CD4-positive, alpha-beta T cell treated with Interleukin-6 at 100 ng/mL for 8 hours (primary cell): ENCODE measurements at places on chromosomes 1 and 21.

GRCh38 chr1:104830534-104830933 lies 1080.8 kb downstream of the AMY1C start:
- DNase-seq: no peak

DNA sequence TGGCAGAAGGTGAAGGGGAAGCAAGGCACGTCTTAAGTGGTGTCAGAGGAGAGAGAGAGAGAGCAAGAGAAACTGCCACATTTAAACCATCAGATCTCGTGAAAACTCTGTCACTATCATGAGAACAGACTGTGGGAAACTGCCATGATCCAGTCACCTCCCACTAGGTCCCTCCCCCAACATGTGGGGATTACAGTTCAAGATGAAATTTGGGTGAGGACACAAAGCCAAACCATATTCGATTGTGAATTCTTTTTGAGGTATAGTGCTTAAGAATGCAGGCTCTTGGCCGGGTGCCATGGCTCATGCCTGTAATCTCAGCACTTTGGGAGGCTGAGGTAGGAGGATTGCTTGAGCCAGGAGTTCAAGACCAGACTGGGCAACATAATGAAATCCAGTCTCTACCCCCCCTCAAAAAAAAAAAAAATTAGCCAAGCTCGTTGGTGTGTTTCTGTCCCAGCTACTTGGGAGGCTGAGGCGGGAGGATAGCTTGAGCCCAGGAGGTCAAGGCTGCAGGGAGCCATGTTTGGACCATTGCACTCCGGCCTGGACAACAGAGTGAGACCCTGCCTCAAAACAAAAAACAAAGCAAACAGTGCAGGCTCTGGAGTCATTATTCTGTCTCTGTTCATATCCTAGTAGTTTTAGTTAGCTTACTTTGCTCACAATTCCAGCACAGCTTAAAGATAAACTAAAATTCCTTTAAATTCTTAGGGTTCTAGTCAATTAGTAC lies 6.0 kb downstream of the ZCCHC17 start:
- DNase-seq: no peak

DNA sequence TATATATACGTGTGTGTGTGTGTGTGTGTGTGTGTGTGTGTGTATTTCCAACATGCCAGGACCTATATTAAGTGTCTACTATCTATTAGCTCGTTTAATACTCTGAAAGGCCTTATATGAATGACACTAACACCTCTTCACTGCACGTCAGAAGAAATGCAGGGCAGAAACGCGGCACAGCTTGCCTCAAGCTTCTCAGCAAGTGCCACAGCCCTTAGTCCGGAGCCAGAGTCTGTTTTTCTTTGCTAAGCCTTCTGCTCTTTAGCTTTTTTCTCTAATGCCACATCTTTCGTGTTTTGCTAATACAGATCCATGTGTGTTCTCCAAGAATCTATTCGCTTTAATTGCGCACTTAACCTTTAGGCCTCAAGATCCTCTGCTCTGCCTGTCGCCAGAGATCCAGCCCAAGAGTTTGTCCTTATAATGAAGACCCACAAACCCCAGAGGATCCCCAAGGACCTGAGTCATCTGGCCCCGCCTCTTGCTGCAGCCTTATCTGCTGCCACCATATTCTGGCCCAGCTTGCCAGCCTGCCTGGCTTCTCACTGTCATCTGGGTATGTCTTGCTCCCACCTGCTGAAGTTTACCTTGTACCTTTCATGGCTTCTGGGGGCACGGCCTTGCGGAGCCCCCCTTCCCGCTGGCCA lies 2.0 kb upstream of the TRIM58 start:
- no peak for DNase-seq

DNA sequence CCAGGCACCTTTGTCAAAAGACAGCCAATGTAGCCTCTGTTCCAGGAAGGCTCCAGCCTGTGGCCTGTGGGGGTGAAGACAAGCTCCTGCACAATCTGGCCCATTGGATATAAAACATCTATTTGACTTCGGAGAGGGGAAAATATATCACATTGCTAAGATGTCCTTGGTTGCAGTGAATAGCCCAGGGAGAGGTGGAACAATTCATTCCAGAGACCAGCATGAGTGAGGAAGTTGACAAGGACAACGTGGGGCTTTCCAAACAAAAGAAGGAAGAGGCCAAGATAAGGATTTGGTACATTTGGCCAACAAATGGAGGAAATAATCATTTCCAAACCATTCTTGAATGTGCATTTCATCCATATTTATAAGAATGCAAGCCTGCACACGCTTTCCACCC lies 187.0 kb downstream of the ETS2 start:
- DNase-seq: no peak

- DNase-seq: no peak
These were observed 95.5 kb downstream of the NEGR1 start for GRCh38 chr1:72186733-72187307.

- no peak for DNase-seq
These were observed 5.7 kb upstream of the SVBP start for GRCh38 chr1:42822800-42823392.

DNA sequence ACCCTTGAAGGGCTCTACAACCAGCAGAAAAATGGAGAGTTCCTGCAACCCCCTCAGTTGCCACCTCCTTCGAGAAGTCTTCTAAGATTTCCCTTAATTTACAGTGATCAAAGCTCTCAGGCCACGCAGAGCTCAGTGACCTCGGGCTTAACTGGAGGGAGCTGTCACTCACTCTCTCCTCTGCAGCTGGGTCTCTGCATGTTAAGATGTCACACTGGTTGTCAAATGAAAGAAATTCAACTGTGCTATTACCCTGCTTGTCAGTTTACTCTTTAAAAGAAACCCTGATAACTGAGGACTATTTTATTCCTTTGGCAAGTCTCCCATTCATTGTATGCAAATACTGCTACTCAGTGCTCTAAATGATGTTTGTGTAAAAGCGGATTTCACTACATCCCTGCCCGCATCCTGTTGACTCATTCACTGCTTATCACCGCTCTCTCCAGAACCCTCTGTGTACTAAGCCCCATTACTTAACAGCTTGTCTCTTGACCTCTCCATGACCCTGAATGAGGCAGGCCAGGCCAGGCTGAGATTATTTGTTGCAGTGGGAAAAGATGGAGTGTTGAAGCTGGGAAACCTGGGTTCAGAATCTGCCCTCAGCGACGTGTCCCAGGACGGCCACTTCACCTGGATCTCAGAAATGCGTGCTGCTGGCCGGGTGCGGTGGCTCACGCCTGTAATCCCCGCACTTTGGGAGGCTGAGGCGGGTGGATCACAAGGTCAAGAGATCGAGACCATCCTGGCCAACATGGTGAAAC lies 13.7 kb downstream of the DHRS3 start:
- DNase-seq: peak; percentile 80

DNA sequence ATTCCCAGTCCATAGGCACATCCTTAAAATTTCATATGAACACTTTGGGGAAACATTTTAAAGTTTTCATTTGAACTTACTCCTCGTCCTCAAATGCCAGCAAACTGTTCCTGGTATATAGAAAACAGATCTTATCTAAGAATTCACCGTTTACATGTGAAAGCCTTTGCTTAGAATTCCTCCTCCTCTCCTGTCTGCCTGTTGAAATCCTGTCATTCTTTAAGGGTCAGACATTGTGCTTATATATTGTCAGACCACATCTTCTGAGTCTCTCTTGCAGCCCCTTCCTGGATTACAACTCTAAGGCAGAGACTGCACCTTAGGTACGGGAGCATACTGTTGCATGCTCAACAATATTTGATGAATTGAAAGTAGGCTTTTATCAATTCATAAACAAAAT lies 239.7 kb downstream of the SMYD3 start:
- DNase-seq: no peak

- DNase-seq: no peak
These were observed 10.1 kb upstream of the ADORA3 start for GRCh38 chr1:111513410-111514020.

DNA sequence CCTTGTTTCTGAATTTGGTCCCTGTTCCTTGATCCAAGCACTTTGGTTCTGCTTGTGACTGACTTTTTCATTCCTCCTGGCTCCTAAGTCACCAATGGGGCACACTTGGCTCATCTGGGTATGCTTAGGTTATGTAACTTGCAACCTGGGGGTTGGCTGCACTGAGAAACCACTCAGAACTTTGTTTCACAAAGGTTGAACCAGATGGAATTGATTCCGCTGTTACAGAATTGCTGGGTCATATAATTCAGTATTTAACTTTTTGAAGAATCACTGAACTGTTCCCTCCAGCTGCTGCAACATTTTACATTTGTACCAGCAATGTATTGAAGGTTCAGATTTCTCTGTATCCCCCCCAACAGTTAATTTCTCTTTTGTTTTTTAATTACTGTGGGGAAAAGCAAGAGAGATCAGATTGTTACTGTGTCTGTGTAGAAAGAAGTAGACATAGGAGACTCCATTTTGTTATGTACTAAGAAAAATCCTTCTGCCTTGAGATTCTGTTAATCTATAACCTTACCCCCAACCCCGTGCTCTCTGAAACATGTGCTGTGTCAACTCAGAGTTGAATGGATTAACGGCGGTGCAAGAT lies 9.6 kb upstream of the NVL start:
- no peak for DNase-seq

- no peak for DNase-seq
These were observed 654.6 kb upstream of the NEGR1 start for GRCh38 chr1:72936942-72937341.

- DNase-seq: no peak
These were observed 27.2 kb downstream of the UTP25 start for GRCh38 chr1:209855006-209855405.

GRCh38 chr1:119141020-119141424 lies 569 bp upstream of the WARS2 start:
- DNase-seq: peak; percentile 3

GRCh38 chr21:31326522-31327242 lies 17.4 kb downstream of the TIAM1 start:
- peak; percentile 31 for DNase-seq

GRCh38 chr1:204286315-204286714 lies 72.5 kb upstream of the GOLT1A start:
- DNase-seq: no peak

GRCh38 chr1:143698016-143698415 lies 273.8 kb downstream of the FAM72C start:
- no peak for DNase-seq

GRCh38 chr1:77511440-77511840 lies 171.0 kb downstream of the ZZZ3 start:
- DNase-seq: no peak

- no peak for DNase-seq
These were observed 147.7 kb downstream of the SYT2 start for GRCh38 chr1:202562444-202563060.

- DNase-seq: no peak
These were observed 100.2 kb upstream of the COG2 start for GRCh38 chr1:230542054-230542453.

DNA sequence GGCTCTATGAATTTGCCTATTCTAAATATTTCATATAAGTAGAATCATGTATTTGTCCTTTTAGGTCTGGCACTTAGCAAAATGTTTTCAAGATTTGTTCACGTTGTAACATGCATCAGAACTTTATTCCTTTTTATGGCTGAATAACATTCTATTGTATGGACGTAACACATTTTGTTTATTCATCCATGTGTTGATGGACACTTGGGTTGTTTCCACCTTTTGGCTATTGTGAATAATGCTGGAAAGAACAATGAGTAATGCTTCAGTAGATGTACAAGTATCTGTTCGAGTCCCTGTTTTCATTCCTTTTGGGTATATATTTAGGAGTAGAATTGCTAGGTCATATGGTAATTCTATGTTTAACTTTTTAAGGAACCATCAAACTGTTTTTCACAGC lies 24.7 kb downstream of the SLC35A3 start:
- DNase-seq: no peak

DNA sequence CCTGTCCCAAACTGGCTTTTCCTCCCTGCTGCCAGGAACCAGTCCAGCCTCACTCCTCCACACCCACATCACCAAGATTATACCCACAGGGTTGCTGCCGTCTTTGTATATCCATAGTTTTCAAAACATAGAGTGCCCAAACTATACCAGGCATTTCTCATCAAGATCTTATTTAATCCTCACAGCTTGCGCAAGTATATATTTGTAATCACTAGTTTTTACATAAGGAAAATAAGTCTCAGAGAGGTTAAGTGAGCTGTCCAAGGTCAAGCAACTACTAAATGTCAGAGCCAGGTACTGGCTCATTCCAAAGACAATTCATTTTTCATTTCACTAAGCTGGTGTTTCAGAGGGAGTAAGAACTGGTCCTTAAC lies 34.9 kb upstream of the ZNF362 start:
- DNase-seq: no peak

- DNase-seq: no peak
These were observed 17.7 kb downstream of the TEX38 start for GRCh38 chr1:46689356-46689755.

DNA sequence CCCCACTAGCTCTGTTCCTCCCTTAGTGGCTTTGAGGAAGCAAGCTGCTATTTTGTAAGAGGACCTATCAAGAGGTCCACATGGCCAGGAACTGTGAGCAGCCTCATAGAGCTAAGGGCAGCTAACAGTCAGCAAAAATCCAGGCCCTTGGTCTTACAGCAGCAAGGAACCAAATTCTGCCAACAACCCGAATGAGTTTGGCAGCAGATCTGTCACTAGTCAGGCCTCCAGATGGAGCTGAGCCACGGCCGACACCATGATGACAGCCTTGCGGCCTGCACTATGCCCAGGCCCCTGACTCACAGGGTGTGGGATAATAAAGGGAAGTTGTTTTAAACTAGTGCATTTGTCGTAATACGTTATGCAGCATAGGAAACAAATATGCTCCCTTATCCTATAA lies 28.0 kb upstream of the H3-3A start:
- DNase-seq: no peak
